ENCODE measurements at places on chromosomes 2 and 18. TPM values are rescaled to one million over a fixed set of nuclear protein-coding genes. Genes with fewer than 3 reads are reported as not detected.

CTAGE1 gene
- 0.09 TPM for total RNA-seq

TRAF3IP1 gene
- total RNA-seq = 11.3 TPM

SPDYA gene
- total RNA-seq = 1.3 TPM

PMS1 gene
- total RNA-seq = 26.4 TPM

DLX1 gene
- total RNA-seq = under 0.01 TPM

SPP2 gene
- not detected for total RNA-seq

SH3BP4 gene
- 37.5 TPM for total RNA-seq

NEU2 gene
- not detected for total RNA-seq

NRP2 gene
- total RNA-seq = 46.2 TPM

MYO7B gene
- 0.47 TPM for total RNA-seq

PROC gene
- total RNA-seq = not detected

RAB31 gene
- total RNA-seq = 24.9 TPM

PDE1A gene
- total RNA-seq = under 0.01 TPM

RUFY4 gene
- total RNA-seq = not detected

TUBA3E gene
- total RNA-seq = not detected

PDCD1 gene
- total RNA-seq = not detected

PAX8 gene
- total RNA-seq = not detected

ALS2 gene
- 29.9 TPM for total RNA-seq

DNAH6 gene
- under 0.01 TPM for total RNA-seq

HAUS1 gene
- 39.7 TPM for total RNA-seq

MLPH gene
- total RNA-seq = not detected

CNTNAP5 gene
- total RNA-seq = 0.09 TPM

BOLL gene
- not detected for total RNA-seq

ANKAR gene
- 4.3 TPM for total RNA-seq

SLC16A14 gene
- total RNA-seq = 0.18 TPM

ANKRD36B gene
- 37.2 TPM for total RNA-seq

PLCD4 gene
- total RNA-seq = 0.85 TPM

EMX1 gene
- total RNA-seq = not detected

B3GNT7 gene
- 0.09 TPM for total RNA-seq

SH3RF3 gene
- 6.1 TPM for total RNA-seq

DSEL gene
- total RNA-seq = 7.8 TPM

MEP1B gene
- 0.19 TPM for total RNA-seq

AUP1 gene
- total RNA-seq = 91.2 TPM

NAT8 gene
- not detected for total RNA-seq

KIF1A gene
- total RNA-seq = not detected

CD8A gene
- total RNA-seq = not detected
